ENCODE measurements at places on chromosomes 7 and 10. TPM values are rescaled to one million over a fixed set of nuclear protein-coding genes. Genes with fewer than 3 reads are reported as not detected.

TMEM196 gene
- total RNA-seq, result not detected

ANKRD2 gene
- total RNA-seq, result 0.41 TPM

DNAJC30 gene
- total RNA-seq, result 12.4 TPM

AS3MT gene
- total RNA-seq, result 1.4 TPM

KIFBP gene
- total RNA-seq, result 23.6 TPM

PDCD4 gene
- total RNA-seq, result 10.8 TPM

HOXA3 gene
- 2.2 TPM for total RNA-seq

ZNF488 gene
- total RNA-seq, result not detected

PRKG1 gene
- 68.3 TPM for total RNA-seq

KLF6 gene
- 25.8 TPM for total RNA-seq

DNA2 gene
- 41.0 TPM for total RNA-seq

PMPCB gene
- total RNA-seq, result 123 TPM

DDIT4 gene
- total RNA-seq, result 192 TPM

Data from G401 (cell line).